ENCODE measurements at places on chromosomes 1 and 21.
A peak's percentile ranks its signal among the peaks of the same experiment; 100 is the strongest.

DNA sequence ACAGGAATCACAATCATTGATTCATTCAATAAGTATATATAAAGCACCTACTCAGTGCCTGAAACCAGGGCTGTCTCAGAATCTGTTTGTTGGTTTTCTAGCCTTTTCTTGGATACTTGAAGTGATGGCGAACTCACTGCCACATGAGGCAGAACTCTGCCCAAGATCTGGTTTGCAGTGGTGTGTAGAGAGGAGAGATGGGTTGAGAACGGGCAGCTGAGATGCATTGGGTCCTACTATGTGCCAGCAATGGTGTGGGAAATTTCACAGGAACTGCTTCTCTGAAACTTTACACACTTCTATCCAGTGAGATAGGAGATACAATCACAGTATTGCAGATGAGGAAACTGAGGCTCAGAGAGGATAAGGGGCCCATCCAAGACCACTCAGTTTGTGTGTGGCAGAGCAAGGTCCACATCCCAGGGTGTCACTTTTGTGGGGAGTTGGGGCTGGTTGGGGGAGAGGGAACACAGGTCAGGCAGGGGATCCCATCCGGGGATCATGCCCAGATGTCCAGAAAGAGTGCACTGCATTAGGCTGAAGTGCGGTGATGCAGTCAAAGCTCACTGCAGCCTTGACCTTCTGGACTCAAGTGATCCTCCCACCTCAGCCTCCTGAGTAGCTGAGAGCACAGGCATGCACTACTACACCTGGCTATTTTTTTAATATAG, 83.7 kb upstream of the IFFO2 start:
- no peak for DNase-seq

- DNase-seq: no peak
Observed at GRCh38 chr1:5980314-5981008, 11.8 kb downstream of the NPHP4 start.

GRCh38 chr1:44144962-44145756, 3.7 kb upstream of the KLF18 start:
- DNase-seq: no peak

GRCh38 chr1:83500531-83500930, 498.4 kb downstream of the TTLL7 start:
- no peak for DNase-seq

DNA sequence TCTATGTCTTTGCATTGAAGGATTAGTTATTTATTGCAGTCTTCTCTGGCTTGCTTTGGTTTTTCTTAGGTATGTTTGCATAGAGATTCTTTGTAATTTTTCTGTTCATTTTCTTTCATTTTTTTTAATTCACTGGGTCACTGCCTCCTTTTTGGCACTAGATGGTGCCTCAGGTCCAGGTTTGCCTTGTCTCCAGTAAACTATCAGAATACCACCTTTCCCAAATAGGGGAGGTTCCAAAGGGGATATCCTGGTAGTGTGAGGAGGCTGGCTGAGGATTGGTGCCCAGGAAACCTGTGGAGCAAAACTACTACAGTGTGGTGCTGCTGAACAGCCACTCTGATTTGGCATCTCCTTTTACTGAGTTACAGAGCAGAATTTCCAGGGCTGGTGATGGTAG, 257.1 kb downstream of the KCTD3 start:
- DNase-seq: no peak

- DNase-seq: no peak
Observed at GRCh38 chr1:204834752-204835151, 35.9 kb upstream of the NFASC start.

- no peak for DNase-seq
Observed at GRCh38 chr1:89949991-89950624, 44.8 kb upstream of the ZNF326 start.

- DNase-seq: no peak
Observed at GRCh38 chr21:32143241-32143939, 135.5 kb downstream of the MIS18A start.

- no peak for DNase-seq
Observed at GRCh38 chr1:65229754-65230339, 79.5 kb upstream of the DNAJC6 start.

GRCh38 chr1:241440904-241441303, 78.7 kb downstream of the FH start:
- DNase-seq: no peak

DNA sequence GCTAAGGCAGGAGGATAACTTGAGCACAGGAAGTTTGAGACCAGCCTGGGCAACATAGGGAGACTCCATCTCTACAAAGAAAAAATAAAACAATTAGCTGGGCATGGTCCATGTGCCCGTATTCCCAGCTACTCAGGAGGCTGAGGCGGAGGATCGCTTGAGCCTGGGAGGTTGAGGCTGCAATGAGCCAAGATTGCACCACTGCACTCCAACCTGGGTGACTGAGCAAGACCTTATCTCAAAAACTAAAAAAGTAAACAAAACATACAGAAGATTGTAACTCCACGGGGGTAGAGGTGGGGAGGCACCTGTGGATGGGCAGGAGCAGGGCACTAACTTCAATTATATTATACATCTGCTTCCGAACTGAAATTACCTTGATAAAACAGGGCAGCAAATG, 4.6 kb downstream of the S100B start:
- no peak for DNase-seq

DNA sequence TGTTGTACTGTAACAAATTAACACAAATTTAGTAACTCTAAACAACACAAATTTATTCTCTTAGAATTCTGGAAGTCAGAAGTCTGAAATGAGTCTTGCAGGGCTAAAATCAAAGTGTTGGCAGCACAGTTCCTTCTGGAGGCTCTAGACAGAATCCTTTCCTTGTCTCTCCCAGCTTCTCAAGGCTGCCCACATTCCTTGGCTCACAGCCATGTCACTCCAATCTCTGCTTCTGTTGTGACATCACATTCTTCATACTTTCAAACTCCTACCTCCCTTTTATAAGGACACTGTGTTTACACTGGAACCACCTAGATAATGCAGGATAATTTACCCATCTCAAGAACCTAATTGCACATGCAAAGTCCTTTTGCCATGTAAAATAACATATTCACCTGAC, 225.0 kb upstream of the PRMT6 start:
- no peak for DNase-seq

DNA sequence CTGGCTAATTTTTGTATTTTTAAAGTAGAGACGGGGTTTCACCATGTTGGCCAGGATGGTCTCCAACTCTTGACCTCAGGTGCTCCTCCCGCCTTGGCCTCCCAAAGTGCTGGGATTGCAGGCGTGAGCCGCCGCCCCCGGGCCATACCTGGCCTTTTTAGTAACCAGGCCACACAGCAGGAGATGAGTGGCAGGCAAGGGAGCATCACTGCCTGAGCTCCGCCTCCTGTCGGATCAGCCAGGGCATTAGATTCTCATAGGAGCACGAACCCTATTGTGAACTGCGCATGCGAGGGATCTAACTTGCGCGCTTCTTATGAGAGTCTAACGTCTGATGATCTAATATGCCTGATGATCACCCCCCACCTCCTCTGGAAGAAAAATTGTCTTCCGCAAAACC, 308.7 kb upstream of the PRMT6 start:
- DNase-seq: no peak

DNA sequence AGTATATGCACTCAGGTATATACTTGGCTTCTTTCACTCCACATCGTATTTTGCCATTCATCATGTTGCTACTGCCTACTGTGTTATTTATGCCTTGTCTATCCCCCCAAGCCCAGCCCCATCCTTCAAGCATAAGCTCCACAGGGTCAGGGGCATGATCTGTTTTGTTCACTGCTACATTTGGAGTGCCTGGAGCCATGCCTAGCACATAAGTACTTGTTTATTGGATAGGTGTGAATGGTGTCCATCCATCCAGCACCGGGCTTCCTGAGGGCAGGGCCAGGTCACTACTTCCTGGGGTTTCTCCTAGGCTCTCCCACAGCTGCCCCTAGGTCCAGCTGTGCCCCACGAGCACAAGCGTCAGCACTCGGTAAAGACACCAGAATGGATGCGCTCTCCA, 289.0 kb upstream of the VAMP3 start:
- no peak for DNase-seq

- peak; percentile 78 for DNase-seq
Observed at GRCh38 chr1:110207831-110208230, 2.3 kb upstream of the KCNC4 start.

GRCh38 chr1:53409233-53409632, 50.0 kb upstream of the DMRTB1 start:
- no peak for DNase-seq

DNA sequence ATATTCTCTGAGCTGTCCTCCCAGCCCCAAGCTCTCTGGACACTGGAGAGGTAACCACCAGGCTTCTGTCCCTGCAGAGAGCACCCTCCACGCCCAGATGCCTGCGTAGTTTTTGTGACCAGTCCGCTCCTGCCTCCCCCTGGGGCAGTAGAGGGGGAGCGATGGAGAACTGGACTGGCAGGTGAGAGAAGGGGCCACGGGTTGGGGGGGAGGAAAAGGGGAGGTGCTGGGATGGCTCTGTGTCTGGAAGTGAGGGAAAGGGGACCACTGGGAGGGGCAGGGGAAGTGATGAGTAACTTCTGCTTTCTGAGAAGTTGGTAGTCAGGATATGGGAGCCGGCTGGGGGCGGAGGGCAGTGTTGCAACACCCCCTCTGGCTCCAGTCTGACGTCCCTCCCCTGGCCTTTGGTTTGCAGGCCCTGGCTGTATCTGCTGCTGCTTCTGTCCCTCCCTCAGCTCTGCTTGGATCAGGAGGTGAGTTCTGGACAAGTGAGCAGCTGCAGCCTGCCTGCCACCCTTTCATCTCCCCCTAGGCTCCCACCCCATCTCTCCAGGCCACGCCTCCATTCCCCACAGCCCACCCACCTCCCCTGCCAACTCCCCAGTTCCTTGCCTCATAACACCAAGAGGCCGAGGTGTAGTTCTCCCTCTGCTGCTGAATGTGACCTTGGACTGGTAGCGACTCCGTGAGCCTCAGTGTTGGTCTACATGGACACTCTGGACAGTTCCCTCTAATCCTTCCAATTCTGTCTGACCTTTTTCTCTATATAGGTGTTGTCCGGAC, 3.1 kb downstream of the ADAMTSL4 start:
- DNase-seq: no peak

- no peak for DNase-seq
Observed at GRCh38 chr1:4020449-4020848, 120.4 kb upstream of the C1orf174 start.

DNA sequence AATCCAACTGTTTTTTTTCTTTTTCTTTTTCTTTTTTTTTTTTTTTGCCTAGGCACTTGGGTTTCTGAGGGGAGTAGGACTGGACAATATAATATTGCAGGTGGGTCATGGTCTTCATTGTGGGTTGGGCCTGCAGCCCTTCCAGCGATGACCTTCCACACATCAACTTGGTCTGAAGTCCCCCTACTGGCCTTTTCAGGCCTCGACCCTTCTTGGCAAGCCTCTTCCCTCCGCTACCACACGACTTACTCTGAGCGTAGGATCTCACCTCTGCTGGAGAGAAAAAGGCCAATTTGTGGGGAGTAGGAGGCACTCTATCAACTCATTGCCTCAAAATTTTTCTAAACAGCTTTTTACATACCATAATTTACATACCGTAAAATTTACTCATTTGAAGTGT, 51.1 kb upstream of the GRIK3 start:
- no peak for DNase-seq

DNA sequence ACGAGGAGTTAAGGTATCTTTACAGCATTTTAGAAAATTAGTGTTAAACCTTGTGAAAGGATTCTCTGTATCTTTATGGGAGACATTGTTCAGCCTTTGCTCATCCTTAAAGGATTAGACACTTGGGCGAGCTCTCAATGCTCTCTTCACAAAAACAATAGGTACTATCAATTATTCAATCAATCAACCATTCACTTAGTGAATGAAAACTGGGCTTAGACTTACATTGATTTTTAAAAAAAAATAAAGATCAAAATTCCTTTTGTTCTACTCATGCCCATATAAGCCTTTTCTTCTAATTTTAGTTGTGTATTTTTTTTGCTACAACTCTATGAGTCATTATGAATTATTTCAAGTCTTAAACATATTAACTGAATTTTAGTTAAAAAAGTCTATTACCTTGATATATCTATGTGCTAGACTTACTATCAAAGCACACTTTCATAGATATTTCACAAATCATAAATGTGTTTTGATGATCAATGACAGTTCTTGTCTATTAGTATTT, 181.2 kb downstream of the DPYD start:
- DNase-seq: no peak

- DNase-seq: no peak
Observed at GRCh38 chr1:68276448-68276847, 44.1 kb upstream of the WLS start.

DNA sequence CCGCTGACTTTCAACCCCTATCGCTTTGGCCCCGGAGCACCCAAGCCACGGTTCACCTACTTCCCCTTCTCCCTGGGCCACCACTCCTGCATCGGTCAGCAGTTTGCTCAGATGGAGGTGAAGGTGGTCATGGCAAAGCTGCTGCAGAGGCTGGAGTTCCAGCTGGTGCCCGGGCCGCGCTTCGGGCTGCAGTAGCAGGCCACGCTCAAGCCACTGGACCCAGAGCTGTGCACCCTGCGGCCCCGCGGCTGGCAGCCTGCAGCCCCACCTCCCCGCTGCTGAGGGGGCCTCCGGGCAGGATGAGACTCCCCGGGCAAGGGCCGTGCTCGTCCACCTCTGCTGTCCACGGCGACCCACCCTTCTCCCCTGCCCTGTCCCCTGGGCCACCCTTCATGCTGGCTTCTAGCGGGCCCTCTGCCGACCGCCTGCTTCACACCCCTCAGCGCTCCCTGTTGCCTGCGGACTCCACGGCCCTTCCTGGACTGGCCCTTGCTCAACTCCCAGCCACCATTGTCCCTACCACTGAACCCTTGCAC, 92.2 kb upstream of the TRABD2B start:
- no peak for DNase-seq

- DNase-seq: no peak
Observed at GRCh38 chr1:167198518-167199133, 22.1 kb upstream of the POU2F1 start.

GRCh38 chr1:43879996-43880395, 53.6 kb upstream of the ARTN start:
- DNase-seq: no peak

- no peak for DNase-seq
Observed at GRCh38 chr1:167747988-167748387, 26.2 kb downstream of the MPZL1 start.

- DNase-seq: no peak
Observed at GRCh38 chr1:185300152-185300551, 16.9 kb downstream of the IVNS1ABP start.

GRCh38 chr1:161420763-161421455, 53.2 kb upstream of the CFAP126 start:
- DNase-seq: no peak

GRCh38 chr1:23922321-23922943, 9.3 kb upstream of the CNR2 start:
- DNase-seq: no peak

GRCh38 chr1:173454966-173455524, 22.1 kb upstream of the PRDX6 start:
- DNase-seq: no peak

DNA sequence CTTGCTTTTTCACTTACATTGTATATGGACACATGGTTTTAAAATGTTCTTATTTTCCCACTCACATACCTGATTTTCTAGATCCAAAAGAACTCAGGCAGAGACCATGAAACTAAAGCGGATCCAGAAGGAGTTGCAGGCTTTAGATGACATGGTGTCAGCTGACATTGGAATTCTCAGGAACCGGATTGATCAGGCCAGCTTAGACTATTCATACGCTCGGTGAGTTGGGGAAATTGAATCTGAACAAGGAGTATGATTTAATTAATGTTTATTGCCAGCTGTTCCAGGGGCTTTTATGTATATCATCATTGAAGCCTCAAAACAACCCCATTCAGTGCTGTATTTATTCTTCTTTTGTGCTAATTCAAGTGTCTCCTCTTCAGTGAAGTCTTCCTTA, 12.7 kb downstream of the GORAB start:
- DNase-seq: no peak
